Stimulated activated CD4-positive, alpha-beta T cell treated with anti-CD3 and anti-CD28 coated beads, Interleukin-15, amount 100 ng/mL, for 24 hours (primary cell): ENCODE measurements at places on chromosomes 12 and 14.

DNA sequence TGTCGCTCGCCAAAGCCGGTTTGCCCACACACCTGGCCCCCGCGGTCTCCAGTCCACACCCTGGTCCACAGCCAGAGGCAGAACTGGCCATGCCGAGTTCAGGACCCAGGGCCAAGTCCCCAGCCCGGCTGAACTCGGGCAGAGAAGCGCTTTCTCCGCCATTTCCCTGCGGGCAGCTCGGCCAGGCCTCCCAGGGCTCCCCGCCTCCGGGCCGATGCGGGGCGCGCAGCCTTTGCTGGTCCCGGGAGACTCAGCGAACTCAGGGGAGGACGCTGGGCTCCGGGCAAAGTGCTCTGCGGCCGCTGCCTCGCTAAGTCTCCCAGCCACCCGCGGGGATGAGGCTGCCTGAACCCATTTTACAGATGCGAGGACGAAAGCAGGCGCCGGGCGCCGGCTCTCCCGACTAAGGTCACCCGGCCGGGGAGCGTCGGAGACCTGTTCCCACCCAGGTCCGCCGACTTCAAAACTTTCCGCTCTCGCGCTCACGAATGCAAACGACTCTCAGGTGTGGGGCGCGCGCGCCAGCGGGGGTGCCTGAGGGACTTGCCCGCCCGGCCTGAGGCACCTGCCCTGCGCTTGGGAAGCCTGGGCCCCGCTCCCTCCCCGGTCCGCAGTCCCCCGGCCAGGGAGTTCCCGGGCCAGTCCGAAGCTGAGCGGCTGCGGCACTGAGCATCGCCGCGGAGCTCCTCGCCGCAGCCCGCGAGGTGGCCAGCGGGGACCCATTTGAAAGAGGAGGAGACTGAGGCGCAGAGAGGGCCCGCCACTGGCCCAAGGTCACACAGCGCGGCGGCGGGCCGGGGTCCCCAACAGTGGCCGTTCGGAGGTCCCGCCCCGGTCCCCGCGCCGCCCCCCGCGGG is 627 bp downstream of the TESC start:
- DNase-seq = peak; percentile 60

GRCh38 chr14:34465069-34465859 is 3.2 kb upstream of the SPTSSA start:
- no peak for DNase-seq

DNA sequence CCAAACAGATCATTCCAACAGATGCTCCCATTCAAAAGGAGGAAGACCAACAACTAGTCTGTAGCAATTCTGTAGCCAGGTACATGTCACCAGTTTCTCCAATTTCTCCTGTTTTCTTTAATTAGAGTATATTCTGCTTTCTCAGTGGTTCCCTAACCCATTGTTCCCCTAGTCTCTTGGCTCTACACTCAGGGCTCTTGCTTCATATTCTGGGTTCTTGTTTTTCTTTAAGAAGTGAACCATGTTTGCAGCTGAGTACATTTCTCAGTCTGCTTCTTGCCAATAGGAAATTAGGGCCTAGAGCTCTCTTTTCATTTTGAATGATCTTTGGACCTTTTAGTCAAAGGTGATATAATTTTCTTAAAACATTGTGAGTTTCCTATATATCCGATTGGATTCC is 29.4 kb upstream of the STXBP6 start:
- no peak for DNase-seq

DNA sequence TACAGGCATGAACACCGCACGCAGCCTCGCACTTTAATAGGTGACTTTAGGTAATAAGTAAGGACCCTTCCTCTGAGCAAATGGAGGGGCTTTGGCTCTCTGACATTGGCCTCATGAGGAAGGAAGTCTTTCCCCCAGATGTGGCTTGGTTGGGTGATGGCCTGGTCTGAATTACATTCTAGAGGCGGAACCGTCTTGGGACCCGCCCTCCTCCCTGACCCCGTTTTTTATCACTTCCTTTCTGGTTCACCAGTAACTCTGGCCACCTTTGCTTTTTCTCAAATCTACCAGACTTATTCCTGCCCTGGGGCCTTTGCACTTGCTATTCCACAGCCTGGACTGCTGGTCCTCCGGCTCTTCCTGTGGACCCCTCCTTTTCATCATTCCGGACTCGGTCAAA is 13.4 kb downstream of the ALDH2 start:
- no peak for DNase-seq

DNA sequence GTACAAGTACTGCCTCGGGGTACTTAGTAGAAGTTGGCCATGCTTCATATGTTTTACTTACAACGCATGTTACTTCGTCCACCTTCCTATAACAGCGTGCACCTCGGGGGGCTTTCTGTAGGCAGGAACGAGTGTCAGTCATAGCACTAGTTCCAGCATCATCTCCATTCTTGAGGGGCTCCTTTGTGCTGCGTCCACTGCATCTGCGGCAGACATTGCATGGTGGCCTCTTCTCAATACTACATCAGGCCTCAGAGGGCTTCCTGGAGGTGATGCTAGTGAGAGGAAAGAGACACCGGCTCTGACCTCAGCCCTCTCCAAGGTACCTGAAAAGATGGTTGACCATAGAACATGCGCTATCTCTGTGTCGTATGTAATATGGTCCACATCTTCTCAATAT is 121.2 kb upstream of the RTL1 start:
- no peak for DNase-seq

DNA sequence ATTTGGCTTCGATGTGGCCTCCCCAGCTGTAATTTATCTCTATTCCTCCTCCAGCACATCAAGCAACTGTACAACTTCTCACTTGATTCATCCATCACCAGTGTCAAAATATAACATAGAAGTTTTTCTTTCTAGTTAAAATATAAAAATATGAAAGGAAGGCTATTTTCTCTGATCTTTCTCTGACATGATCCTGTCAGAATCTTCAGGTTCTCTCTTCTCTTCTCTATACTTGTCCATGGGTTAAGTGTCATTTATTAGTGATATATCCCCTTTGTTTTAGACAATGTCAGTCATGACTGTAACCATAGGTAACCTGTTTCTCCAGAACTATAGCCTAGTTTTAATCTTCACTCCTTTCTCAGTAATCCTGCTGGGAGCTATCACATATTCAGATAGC is 132.5 kb upstream of the G2E3 start:
- DNase-seq = no peak

GRCh38 chr12:77120156-77121085 is 55.1 kb upstream of the E2F7 start:
- no peak for DNase-seq

DNA sequence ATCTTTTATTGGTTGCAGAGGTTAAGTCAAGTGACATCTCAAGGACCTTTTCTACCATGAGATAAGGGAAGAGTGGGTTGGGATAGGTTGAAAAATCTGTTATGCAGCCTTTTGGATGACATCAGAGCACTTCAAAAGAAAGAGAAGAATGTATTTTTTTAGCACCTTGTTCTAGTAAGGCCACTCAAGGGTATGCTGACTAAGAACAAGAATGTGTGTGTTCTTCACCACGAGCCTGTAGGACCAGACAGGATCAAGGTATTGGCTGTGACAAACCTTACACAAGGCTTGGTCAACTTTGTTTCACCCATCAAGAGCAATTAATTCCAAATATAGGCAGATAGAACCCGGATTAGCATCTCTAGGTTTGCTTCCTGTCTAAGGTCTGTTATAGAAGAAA is 142.5 kb downstream of the SAMD4A start:
- no peak for DNase-seq

GRCh38 chr14:76976240-76977005 is 52.1 kb downstream of the IRF2BPL start:
- no peak for DNase-seq

DNA sequence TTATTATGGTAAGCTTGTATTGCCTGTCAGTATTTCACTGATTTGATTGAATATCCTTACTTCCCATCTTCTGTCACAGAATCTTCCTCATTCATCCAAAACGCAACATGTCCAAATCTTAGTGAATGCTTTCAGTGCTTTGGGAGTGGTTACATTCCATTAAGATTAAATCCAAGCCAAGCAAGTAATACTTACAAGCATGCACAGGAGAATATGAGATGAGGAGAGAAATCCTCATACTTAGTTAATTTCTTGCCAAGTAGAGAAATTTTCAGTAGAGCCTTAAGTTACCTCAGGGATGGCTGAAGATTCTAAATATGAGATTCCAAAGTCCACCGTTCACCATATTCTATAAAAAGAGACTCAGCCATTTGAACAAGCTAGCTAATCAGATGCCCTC is 316.0 kb downstream of the RAD51B start:
- no peak for DNase-seq
